Tongue (tissue), 3 donors: ENCODE measurements at places on chromosomes 4 and X. TPM values are rescaled to one million over a fixed set of nuclear protein-coding genes. Genes with fewer than 3 reads are reported as not detected.

GRCh38 chr4:112523008-112523721 is 7.2 kb upstream of the NEUROG2 start:
- peak; percentile 73 for DNase-seq

DNA sequence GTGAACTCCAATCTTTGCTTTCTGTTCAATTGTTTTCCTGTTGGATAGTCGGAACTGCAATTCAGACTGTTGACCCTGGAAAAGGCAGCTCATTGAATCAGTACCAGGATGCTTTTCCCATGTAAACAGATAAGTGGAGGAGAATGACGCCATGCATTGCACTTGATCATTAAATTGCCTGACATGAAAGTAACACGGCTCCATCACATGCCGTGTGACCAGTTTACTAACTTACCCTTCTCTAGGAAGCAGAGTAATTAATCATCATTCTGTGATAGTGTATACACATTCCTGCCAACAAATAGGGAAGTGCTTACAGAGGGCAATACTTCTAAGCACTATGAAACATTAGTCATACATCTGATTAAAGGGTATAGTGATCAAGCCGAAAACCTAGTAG is 101.4 kb downstream of the PPARGC1A start:
- DNase-seq, result no peak

DNA sequence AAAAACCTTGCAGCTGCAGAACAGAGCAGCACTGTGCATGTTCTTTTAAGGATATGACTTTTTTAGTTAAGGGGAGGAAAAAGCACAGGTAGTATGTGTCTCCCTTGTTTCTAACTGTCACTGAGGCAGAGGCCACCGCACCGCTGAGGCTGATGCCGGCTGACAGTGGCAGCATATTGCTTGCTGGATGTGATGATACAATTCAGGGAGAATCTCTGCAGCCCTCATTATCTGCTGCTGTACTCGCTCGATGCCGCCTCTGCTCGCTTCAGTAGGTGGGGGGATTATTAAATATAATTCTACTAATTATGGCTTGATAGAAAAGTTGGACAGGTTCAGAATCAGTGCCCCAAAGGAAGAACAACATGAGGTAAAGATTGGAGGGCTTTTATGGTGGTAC is 378.8 kb upstream of the NOCT start:
- no peak for DNase-seq

DNA sequence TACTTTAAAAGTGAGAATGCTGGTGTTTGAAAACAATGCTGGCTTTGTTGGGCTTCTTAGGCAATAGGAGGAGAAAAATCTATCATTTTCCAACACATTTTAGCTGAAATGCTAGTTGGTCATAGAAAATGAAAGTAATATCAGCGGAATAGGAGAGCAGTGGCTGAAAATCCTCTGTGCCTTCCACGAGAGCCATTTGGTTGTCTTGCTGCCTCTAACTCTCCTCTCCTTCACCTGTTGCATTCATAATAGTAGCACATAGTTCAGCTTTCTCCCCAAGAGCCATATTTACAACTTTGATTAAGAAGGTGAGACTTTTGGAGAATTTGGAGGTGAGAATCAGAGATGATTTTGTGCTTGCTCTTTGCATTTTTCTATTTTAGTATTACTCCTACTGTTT is 849.4 kb upstream of the FTHL17 start:
- DNase-seq, result no peak

GRCh38 chr4:168633496-168633895 is 136.6 kb downstream of the PALLD start:
- no peak for DNase-seq

DNA sequence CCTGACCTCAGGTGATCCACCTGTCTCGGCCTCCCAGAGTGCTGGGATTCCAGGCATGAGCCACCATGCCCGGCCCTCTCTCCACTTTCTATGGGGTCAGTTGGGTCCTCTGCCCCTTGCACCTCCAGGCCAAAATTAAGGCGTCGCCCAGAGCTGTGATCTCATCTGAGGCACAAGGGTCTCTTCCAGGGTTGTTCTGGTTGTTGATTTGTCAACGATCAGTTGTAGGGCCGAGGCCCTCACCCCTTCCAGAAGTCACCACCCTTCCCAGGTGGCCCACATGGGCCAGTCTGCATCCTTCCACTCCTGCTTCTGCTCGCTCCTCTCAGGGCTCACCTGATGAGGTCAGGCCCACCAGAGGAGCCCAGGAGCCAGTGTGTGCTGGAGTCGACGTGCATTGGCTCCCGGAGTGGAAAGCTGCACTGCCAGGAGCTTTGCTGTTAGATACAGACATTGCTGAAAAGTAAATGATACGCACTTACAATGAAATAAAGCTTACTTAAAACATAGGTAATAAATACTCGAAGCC is 14.3 kb upstream of the TMEM271 start:
- DNase-seq, result no peak

The MAGED1 gene
- total RNA-seq, result 108 TPM

The UGT2A3 gene
- not detected for total RNA-seq

DNA sequence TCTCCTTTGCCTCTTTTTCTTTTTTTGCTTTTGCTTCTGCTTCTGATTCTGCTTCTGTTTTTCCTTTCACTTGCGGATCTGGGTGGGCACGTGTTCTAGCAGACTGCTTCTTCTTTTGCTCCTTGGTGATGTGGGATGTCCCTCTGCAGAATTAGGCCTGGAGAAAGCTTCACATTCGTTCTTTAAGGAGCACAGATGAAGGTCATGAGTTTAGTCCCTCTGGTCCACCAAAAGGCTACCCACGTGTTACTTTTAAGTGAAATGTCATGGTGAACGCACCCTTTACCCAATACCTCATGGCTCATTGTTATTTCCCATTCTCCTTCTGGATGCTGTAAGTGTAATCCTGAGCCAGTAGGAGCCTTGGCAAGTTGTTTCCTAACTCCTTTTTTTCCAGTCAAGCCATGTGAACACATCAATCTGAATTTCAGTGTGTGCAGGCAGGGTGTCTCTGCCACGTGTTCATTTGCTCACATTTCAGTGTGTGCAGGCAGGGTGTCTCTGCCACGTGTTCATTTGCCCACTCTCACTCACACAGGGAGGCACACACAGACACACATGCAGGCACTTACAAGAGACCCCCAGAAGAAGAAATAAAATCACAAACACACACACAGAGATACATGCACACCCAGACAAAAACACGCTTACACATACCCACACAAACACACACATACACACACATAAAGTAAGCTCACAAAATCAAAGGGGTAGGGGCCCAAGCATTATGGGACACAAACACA is 36.9 kb downstream of the NBDY start:
- no peak for DNase-seq

DNA sequence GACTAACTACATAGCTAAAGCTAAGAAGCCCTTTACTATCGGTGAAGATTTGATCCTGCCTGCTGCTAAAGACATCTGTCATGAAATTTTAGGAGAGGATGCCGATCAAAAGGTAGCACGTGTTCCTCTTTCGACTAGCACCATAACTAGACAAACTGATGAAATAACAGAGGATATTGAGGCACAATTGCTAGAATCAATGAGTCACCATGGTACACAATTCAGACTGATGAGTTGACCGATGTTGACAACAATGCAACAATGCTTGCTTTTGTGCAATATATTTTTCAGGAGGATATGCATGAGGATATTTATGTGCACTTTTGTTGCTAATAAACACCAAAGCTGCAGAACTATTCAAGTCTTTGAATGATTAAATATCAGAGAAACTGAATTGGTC is 24.3 kb downstream of the TBCK start:
- DNase-seq, result no peak

DNA sequence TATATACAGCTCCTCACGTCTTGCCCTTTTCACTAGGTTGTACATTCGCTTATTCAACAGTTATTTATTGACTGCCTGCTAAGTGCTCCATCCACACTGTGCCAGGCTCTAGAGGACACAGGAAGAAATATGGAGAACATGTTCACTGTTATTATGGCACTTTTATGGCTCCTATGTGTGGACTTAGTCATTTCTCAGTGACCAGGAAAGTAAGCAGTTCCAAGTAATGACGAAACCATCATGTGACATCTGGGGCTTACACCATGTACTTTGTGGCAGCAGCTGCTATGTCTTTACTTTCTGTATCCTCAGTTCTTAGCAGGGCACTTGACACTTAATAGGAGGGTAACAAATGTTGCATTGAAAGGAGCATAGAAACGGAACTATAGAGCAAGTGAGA is 278.0 kb downstream of the ANK2 start:
- peak; percentile 57 for DNase-seq

The CYSLTR1 gene
- total RNA-seq, result 8.4 TPM

GRCh38 chr4:25578432-25578831 is 77.2 kb upstream of the SLC34A2 start:
- no peak for DNase-seq

DNA sequence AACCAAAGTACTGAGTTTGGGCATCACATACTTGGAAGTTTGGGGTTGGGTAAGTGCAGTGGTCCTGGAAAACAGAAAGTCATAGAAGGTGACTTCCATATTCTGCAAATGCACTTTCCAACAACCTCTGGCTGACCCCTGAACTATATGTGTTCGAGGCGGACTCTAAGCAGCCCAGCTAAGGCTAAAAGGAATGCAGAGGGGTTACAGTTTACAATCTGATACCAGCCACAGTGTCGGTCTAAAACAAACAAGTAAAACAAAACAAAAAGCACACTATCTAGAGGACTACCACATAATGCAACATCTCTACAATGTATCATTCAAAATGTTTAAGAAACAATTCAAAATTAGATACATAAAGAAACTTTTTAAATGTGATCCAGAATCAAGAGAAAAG is 185.6 kb downstream of the ADAMTS3 start:
- no peak for DNase-seq

The DAPP1 gene
- total RNA-seq, result 10.5 TPM

The PIR gene
- 6.8 TPM for total RNA-seq

DNA sequence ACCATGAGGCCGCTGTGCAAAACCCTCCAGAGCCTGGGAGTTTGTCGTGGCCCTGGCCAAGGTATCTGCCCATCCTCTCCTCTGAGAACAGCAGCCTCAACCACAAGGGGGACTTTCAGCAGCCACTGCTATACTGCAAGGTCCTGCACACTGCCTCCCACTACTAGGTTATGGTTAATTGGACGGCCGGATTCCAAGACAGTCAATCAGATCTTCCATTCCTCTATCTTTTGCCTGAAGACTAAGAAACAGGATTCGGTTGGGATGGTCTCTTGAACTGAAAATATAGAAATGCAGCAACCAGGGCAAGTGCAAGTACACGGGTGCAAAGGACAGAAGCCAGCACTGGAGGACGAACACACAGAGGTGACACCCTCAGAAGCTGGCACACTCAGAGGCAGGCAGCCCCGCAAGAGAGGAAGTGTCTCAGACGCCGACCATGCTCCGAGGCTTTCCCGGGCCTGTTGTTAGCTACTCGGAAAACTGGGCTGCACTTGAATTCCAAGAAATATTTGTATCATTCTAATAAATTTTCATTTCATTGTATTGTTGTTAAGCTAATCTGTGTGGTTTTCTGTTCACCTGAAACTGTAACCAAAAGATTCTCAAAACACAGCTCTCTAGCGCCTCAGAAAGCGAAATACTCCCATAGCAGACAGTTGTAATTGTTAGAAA is 63.3 kb downstream of the AFAP1 start:
- no peak for DNase-seq

The CAMK2D gene
- 210 TPM for total RNA-seq

The LRP2BP gene
- 7.6 TPM for total RNA-seq

The CSAG1 gene
- total RNA-seq, result not detected

- peak; percentile 47 for DNase-seq
Measured at GRCh38 chr4:2469192-2469984, 482 bp downstream of the RNF4 start.

DNA sequence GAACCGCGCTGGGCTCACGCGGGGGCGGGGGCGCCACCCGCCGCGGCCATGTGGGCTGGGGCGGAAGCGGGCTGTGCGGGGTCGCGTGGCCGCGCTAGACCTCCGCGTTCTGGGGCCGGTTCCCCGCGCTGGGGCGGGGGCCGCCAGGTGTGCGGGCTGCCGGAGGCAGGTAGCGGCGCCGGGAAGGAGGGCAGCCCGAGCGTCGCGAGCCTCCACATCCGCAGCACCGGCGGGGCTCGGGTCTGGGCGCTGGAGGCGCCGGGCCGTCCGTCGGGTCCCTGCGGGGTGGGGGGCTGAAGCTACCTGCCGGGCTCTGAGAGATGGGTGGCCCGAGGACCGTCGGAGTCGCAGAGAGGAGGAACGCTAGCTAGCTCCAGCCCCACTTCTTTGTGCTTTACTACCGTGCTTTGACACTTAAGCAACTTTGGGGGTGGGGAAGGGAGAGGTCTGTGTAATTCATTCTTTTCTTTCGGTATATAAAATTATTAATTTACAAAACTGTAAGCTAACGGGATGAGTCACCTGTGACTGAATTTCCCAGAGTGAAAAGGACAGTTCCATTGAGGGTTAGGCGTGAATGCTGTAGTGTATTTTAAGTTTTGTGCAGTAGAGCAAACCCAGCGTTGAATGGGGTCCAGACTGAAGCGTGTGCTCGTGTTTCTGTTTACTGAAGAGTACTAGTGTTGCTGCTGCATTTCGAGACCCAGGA is 689 bp downstream of the METAP1 start:
- peak; percentile 64 for DNase-seq

The PRRG3 gene
- 13.2 TPM for total RNA-seq

DNA sequence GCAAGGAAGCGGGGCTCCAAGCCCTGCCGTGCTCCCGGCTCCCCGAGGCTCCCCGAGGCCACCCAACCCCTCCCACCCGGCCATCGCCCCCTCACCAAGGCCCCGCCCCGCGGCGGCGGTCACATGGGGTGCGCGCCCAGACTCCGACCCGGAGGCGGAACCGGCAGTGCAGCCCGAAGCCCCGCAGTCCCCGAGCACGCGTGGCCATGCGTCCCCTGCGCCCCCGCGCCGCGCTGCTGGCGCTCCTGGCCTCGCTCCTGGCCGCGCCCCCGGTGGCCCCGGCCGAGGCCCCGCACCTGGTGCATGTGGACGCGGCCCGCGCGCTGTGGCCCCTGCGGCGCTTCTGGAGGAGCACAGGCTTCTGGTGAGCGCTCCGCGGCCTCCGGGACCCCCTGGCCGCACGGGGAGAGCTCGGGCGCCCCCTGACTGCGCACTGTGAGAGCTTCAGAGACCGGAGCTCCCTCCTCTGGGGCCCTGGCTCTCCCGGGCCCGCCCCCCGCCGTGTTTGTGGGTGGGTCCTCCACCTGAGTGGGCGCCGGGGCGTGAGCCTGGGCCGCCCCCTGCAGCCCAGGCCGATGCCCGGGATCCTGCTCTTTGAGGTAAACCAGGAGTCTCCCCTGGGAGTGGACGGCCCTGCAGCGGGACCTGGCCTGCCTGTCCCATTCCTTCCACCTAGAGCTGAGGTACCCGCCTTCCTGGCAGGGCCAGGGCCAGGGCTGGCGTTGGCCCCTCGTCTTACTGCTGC is at the start of gene IDUA:
Gene IDUA (plus strand): TSS at position 166 of the 745 bp plus-strand sequence. CDS start 41 bp downstream, at position 207.
- peak; percentile 85 for DNase-seq

- no peak for DNase-seq
Measured at GRCh38 chr4:85478576-85478975, 3.6 kb downstream of the ARHGAP24 start.

The BMP3 gene
- 5.8 TPM for total RNA-seq
